ENCODE measurements at places on chromosomes 4 and X. TPM values are rescaled to one million over a fixed set of nuclear protein-coding genes. Genes with fewer than 3 reads are reported as not detected.
A peak's percentile ranks its signal among the peaks of the same experiment; 100 is the strongest.

Gene SOWAHD
- total RNA-seq: not detected

Gene RAB41
- not detected for total RNA-seq

Gene KLKB1
- total RNA-seq: not detected

Gene BEX5
- total RNA-seq: not detected

- H3K4me3 ChIP-seq: no peak overlapping the region
- no peaks in the 10 kb centered on the region for H3K4me1 ChIP-seq
- no peak overlapping the region for H3K27ac ChIP-seq
- DNase-seq: no peak
- no peaks in the 10 kb centered on the region for H3K27me3 ChIP-seq
Measured at GRCh38 chr4:59729321-59729720, 1470.8 kb upstream of the ADGRL3 start.

DNA sequence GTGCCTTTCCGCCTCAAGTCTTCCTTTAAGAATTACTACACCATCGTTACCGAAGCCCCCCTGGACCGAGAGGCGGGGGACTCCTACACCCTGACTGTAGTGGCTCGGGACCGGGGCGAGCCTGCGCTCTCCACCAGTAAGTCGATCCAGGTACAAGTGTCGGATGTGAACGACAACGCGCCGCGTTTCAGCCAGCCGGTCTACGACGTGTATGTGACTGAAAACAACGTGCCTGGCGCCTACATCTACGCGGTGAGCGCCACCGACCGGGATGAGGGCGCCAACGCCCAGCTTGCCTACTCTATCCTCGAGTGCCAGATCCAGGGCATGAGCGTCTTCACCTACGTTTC, 2.2 kb downstream of the PCDH10 start:
- no peak overlapping the region for H3K27ac ChIP-seq
- DNase-seq: no peak
- peaks cover 17% of the 10 kb centered on the region for H3K27me3 ChIP-seq
- no peaks in the 10 kb centered on the region for H3K4me1 ChIP-seq

DNA sequence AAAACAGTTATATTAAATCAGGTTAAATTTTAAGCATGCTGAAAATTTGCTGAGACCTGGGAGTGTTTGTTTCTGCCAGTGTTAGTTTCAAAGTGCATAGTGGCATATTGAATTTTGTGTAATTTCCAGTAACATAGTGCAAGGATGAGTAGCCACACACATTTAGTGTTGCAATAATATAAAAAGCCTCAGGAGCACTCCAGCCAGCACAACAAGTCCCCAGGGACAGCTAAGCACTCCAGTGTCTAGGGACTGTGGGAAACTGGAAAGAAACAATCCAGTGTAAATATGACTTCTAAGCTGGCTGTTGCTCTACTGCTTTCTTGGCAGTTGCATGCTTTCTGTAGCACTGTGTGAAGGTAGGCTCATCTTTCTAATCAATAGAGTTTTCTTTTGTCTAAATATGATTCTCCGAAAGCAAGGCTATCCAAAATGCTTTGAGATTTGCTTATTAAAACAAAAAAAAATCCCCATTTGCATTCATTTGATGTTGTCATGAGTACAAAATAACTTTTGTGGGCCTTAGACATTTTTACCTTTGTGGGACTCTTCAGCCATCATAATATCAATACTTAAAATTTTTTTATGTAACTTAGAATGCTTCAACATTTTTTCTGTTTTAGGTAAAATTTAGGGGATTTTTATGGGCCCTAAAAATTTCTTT, 24.2 kb upstream of the CXCL2 start:
- H3K4me3 ChIP-seq: no peak overlapping the region
- H3K4me1 ChIP-seq: no peaks in the 10 kb centered on the region
- H3K36me3 ChIP-seq: no peaks in the 10 kb centered on the region
- H3K27me3 ChIP-seq: no peaks in the 10 kb centered on the region

DNA sequence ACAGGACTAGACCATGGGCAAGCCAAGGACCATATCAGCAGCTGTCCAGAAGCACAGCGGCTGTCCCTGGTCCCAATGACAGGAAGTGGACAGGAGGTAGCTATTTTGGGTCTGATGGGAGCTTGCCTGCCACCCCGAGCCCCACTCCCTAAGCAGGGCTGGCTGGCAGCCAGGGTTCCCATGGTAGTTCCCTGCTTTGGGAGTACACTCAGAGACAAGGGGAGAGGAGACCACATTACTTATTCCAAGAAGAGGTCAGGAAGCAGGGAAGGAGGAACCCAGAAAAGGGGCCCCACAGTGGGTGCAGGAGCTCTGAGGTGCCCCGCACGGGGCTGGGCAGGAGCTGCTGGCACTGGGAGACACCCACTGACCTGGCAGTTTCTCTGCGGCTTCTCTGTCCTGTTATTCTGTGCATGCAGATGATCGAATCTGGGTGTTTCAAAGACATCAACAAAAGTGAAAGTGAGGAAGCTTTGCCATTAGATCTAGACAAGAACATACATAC, 36.3 kb downstream of the HTT-AS start:
- no peak for DNase-seq
- H3K27ac ChIP-seq: no peak overlapping the region
- H3K4me1 ChIP-seq: peaks cover 29% of the 10 kb centered on the region
- H3K36me3 ChIP-seq: no peaks in the 10 kb centered on the region
- peak overlapping the region; percentile 18 for H3K4me3 ChIP-seq
